ENCODE measurements at places on chromosomes 2 and 18.

DNA sequence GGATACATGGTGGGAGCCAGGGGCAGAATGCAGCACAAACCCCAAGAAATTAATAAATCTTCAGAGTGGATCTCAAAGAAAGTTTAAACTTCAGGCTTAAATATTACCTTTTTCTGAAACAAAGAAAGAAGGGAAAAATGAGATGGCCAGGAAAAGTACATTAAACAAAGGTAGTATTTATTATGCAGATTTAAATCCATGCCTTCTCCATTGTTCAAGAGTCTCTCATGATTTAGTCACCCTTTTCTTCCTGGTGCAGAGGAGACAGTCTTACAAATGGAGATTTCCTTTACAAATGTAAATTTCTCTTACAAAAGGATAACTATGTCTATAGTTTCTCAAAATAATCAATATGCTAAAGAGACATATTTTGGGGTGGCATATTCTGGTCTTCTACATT lies 33.4 kb upstream of the PPM1B start:
- DNase-seq: no peak

DNA sequence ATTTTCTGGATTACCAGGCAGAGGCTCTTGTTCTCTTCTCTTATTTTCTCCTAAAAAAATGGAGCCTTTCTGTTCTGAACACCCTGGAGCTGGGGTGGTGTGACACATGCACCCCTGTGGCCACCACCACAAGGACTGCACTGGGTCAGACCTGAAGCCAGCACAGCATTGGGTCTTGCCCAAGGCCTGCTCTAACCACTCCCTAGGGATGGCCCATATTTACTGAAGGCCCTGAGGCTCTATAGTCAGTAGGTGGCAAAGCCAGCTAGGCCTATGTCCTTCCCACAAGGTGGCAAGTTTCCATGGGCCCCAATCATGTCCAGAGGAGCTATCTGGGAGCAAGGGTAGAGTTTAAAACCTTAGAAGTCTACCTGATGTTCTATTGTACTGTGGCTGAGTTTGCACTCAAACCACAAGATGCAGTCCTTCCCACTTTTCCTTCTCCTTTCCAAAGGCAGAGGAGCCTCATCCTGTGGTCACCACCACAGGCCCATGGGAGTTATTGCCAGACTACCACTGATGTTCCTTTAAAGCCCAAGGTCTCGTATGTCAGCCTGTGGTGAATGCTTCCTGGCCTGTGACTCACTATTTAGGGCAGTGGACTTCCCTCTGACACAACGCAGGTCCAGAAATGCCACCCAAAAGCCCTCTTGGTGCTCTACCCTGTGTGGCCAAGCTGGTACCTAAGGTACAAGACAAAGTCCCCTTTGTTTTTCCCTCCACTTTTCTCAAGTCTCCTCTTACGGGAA lies 15.0 kb upstream of the FMNL2 start:
- no peak for DNase-seq

DNA sequence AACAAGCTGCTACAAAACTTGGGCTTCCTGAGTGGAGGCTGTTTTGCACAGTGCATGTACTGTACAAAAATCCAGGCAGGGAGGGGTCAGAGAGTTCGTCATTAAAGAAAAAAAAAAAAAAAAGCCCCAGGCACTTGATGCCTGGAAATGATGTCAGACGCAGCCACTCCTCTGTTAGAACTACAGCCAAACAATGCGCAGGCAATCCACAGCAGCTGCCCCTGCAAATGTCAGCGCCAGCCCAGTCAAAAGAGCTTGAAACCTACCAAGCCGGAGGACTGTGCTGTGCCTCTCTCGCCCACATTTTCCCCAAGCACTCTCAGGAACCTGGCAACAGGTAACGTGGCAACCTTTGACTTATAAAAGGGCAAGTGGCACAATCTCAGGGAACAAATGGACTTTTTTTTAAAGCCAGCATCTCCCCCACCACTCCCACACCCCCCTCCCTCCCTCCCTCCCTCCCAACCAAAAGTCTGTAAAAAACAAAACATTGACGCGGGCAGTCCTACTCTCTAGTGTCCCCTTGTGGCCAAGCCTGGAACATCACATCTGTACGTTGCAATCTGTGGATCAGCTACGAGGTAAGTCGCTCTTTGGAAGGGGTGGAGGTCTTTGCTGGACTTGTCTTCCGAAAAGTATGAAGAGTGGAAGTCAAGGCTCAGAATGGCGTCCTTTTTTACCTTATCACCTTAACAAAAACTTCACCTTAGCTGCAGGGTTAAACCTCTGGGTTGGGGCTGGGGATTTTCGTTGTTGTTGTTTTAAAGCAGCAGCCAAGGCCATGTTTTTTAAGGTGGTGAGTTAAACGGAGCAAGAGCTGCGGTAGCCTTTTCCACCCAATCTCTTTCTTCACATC lies 144.2 kb downstream of the TGIF1 start:
- DNase-seq: peak; percentile 90

DNA sequence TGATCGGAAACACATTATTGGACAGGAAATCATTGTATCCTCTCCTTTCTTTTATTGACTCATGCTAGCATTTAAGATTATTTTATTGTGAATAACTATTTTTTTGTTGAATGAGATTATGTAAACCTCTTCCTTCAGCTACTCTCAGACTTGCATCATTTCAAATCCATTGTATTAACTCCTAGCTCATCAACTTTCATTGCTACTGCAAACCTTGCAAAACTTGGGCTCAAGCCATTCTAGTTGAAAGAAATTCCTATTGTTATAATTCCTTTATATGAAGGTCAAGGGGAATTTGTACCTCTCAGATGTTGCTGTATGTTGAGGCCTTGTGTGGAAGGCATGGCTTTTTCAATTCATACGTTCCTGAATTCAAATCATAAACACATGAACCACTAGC lies 1764.6 kb downstream of the SUCLG1 start:
- no peak for DNase-seq

DNA sequence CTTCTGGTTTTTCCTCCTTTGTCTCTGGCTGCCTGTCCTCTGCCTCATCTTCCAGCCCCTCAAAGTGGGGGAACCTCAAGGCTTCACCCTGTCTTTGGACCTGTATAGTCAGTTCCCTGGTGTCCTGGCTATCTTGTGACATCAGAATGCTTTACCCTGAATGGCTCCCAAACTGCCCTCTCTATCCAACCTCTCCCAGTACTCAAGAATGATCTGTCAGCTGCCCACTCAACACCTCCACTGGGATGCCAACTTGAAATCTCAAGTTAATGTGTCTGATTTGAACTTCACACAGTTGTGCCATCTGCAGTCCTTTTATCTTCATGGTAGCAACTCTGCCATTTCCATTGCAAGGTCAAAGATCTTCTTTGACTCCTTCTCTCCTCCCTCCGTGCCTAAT lies 43.8 kb downstream of the UBE2F start:
- DNase-seq: no peak

- no peak for DNase-seq
Observed at GRCh38 chr2:162072181-162072702, 1.8 kb downstream of the DPP4 start.
